ENCODE measurements at places on chromosomes 16 and 17.
A peak's percentile ranks its signal among the peaks of the same experiment; 100 is the strongest.

- DNase-seq = no peak
These were observed 201.2 kb upstream of the HSBP1 start for GRCh38 chr16:83606486-83607030.

DNA sequence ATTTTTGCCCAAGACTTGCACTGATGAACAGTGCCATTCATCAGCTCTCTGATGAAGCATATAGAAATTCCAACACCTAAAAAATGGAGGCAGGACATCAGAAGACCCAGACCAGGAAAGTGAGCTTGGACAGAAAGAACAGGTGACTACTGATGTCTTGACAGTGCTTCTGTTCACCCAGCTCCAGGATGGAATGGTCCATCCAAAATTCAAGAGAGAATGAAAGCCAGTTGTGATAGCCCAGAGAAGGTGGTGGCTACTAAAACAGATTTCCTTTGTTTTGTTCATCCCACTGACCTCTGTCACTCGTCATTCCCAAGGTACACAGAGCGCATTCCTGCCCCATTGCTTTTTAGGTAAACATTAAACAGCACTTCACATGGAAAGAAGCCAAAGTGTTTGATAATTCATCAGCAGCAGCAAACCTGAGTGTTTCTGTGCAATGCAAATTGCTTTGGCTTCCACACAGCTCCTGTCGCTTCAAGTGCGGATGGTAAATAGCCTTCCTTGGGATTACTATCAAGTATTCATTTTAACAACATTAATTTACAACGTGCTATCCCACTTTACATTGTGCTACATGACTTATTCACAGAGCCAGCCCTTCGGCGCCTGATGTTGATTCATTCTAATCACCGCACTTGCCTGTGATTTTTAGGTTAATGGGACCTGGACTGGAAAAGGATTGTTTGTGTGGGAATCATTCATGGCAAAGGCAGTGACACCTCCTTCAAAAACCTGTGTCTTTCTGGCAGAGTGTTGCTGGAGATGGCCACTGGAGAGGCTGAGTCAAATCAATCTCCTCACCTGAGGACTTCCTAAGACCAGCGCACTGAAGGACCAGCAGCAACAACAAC lies 65.1 kb upstream of the TOX3 start:
- DNase-seq = no peak

GRCh38 chr17:42673885-42674754 lies 2.7 kb downstream of the PLEKHH3 start:
- no peak for DNase-seq

GRCh38 chr17:27449541-27449940 lies 6.7 kb upstream of the KSR1 start:
- DNase-seq = no peak

DNA sequence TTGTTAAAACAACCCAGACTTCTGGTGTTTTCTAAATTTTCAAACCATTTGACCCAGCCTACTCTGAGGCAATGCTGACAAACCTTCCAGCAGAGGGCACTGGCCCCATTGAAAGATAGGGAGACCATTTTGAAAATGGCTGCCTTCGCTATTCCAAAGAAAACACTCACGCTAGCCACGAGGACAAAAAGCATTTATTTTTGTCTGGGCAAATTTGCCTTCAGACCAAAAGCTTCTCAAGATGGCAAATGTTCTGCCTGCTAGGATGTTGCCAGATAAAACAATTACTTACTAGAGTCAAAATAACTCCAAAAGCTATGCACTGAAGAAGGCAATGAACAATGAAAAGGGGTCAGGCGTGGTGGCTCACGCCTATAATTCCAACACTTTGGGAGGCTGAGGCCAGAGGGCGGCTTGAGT lies 296.7 kb upstream of the IRX5 start:
- no peak for DNase-seq

DNA sequence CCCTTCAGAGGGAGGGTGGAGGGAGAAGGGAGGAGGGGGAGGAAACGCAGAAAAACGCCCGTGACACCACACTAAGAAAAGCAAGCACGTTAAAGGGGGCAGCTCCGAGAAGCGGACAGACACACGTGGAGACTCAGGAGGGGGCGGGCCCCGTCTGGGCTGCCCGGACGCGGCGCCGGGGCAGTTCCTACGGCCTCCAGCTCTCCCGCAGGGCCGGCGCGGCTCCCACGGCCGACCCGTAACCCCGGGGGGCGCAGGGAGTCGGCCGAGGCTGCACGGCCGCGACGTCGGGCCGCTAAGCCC lies 362 bp downstream of the KLHDC4 start:
- DNase-seq = no peak

- DNase-seq = no peak
These were observed 53.5 kb downstream of the ERCC4 start for GRCh38 chr16:13973321-13974023.

DNA sequence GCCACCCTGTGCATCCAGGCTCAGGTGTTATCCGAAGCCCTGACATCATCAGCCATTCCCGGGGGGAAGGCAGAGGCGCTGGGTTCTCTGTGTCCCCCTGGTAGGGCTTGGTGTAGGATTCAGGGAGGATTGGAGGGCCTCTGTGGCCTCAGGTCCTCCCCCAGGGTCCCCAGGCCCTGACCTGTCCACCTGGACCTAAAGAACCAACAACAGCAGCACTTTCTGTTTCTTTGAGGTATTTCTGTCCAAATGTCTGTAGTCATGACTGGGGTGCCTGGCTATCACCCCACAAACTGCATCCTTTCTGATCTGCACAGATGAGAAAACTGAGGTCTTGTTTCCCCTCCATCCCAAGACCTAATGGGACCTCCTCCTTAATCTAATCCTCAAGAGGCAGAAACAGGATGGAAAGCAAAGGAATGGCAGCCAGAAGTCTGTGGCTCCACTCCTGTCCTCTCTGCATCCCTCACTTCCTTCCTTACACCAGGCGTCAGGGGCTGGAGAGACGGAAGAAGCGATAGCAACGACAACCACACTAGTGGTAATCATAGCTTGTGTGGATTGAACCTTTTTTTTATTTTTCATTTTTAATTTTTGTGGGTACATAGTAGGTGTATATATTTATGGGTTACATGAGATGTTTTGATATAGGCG lies 11.8 kb downstream of the NLRC5 start:
- DNase-seq = no peak

- DNase-seq = no peak
These were observed 29.4 kb downstream of the IRF8 start for GRCh38 chr16:85928401-85928820.

GRCh38 chr17:28684963-28685362 lies 23.0 kb downstream of the SUPT6H start:
- DNase-seq = no peak

- DNase-seq = no peak
These were observed 64.8 kb upstream of the KIFC3 start for GRCh38 chr16:57867000-57867561.

GRCh38 chr17:83069931-83070742 lies 9.3 kb upstream of the METRNL start:
- DNase-seq = no peak

GRCh38 chr16:88525663-88525990 lies 44.6 kb upstream of the ZC3H18 start:
- no peak for DNase-seq

GRCh38 chr16:11423315-11424117 lies 78.3 kb downstream of the RMI2 start:
- DNase-seq = no peak

GRCh38 chr17:51439395-51440229 lies 179.3 kb downstream of the UTP18 start:
- no peak for DNase-seq

- DNase-seq = no peak
These were observed 92.9 kb upstream of the SALL1 start for GRCh38 chr16:51243936-51244436.

GRCh38 chr17:79204261-79204660 lies 129.6 kb downstream of the ENGASE start:
- DNase-seq = no peak

DNA sequence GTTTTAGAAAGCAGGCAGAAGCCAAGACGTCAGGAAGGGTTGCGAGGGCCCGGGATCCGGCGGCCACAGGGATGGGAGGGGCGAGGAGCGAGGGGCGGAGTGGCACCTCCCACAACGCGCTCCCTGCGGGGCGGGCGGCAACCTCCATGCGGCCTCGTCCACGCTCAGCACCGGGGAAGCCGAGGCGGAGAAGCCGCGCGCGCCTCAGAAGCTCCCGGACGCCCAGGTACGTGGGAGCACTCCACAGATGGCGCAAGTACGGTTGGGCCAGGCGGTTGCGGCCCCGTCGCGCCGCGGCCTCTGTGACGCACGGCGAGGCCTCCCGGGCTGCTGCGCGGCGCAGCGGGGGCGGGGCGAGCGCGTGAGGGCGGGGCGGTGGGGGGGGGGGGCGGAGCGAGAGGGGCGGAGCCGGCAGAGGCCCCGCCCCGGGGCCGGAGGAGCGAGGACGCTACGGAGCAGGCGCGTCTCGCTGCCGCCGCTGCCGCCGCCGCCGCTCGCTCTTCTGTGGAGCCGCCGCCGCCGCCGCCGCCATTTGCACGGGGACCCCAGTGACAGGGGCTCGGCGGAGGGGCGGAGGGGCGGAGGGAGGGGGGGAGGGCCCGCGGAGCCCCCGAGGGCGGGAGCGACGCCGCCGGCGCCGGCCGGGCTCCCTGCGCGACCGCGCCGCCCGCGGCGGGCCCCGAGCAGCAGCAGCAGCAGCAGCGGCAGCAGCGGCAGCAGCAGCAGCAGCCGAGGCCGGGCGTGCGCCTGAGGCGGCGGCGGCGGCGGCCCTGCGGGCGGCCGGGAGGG lies at the start of gene TENT4B:
TENT4B (plus strand) TSS at position 500 of the 789 bp plus-strand sequence. CDS start 316 bp downstream, outside the sequence.
- peak; percentile 77 for DNase-seq

GRCh38 chr17:77882481-77883212 lies 75.9 kb upstream of the TNRC6C start:
- DNase-seq = peak; percentile 45

Data from stimulated activated CD8-positive, alpha-beta memory T cell treated with anti-CD3 and anti-CD28 coated beads, Interleukin-4, amount 100 ng/mL, for 1 hour (primary cell).